ENCODE measurements at places on chromosomes 16 and 17. TPM values are rescaled to one million over a fixed set of nuclear protein-coding genes. Genes with fewer than 3 reads are reported as not detected.
A peak's percentile ranks its signal among the peaks of the same experiment; 100 is the strongest.

Gene TBX4
- not detected for total RNA-seq

GRCh38 chr16:21203155-21203797 lies 8.1 kb downstream of the ZP2 start:
- H3K36me3 ChIP-seq: no peaks in the 10 kb centered on the region
- no peak overlapping the region for H3K27ac ChIP-seq
- H3K4me1 ChIP-seq: no peaks in the 10 kb centered on the region
- no peak for DNase-seq
- H3K27me3 ChIP-seq: peaks cover 28% of the 10 kb centered on the region

Gene MYH8
- total RNA-seq: not detected

- H3K36me3 ChIP-seq: no peaks in the 10 kb centered on the region
- peaks cover 5% of the 10 kb centered on the region for H3K4me1 ChIP-seq
- DNase-seq: no peak
- no peak overlapping the region for H3K27ac ChIP-seq
- no peak overlapping the region for H3K4me3 ChIP-seq
- peaks cover 3% of the 10 kb centered on the region for H3K27me3 ChIP-seq
These were observed 24.8 kb upstream of the SIAH1 start for GRCh38 chr16:48409839-48410632.

DNA sequence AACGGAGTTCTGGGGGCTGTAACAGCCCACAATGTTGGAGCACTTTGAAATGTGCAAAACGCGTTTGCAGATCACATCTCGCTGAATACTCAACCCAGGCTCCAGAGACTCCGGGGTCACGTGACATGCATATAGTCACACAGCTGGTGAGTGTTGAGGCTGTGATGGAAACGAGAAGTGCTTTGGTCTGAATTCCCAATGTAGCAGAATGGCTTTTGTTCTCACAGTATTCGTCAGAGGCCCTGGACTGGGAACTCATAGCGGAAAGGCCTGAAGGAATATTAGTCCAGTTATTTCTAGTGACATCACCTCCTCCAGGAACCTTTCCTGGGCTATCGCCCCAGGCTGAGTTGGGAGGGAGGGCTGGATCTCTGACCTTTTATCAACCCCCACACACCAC lies 95.8 kb upstream of the CRHR1 start:
- H3K27ac ChIP-seq: no peak overlapping the region
- peaks cover 31% of the 10 kb centered on the region for H3K27me3 ChIP-seq
- DNase-seq: no peak

Gene NECAB2
- total RNA-seq: not detected

GRCh38 chr16:80299416-80299815 lies 241.4 kb upstream of the DYNLRB2 start:
- no peak overlapping the region for H3K4me3 ChIP-seq
- no peak for DNase-seq
- no peaks in the 10 kb centered on the region for H3K4me1 ChIP-seq
- H3K36me3 ChIP-seq: no peaks in the 10 kb centered on the region
- H3K27me3 ChIP-seq: peaks cover 15% of the 10 kb centered on the region

- no peak overlapping the region for H3K4me3 ChIP-seq
- H3K4me1 ChIP-seq: peaks cover 22% of the 10 kb centered on the region
- no peak overlapping the region for H3K27ac ChIP-seq
These were observed 4.4 kb upstream of the IRX5 start for GRCh38 chr16:54926166-54926838.

GRCh38 chr17:45873728-45874127 lies 20.6 kb upstream of the MAPT start:
- no peaks in the 10 kb centered on the region for H3K36me3 ChIP-seq
- peaks cover 10% of the 10 kb centered on the region for H3K4me1 ChIP-seq
- no peak overlapping the region for H3K4me3 ChIP-seq
- peaks cover 5% of the 10 kb centered on the region for H3K27me3 ChIP-seq
- DNase-seq: no peak
- no peak overlapping the region for H3K27ac ChIP-seq

GRCh38 chr17:40337351-40337750 lies 27.2 kb downstream of the GJD3 start:
- DNase-seq: no peak
- peaks cover 55% of the 10 kb centered on the region for H3K4me1 ChIP-seq
- peaks cover 33% of the 10 kb centered on the region for H3K36me3 ChIP-seq
- peak overlapping the region; percentile 71 for H3K27ac ChIP-seq

DNA sequence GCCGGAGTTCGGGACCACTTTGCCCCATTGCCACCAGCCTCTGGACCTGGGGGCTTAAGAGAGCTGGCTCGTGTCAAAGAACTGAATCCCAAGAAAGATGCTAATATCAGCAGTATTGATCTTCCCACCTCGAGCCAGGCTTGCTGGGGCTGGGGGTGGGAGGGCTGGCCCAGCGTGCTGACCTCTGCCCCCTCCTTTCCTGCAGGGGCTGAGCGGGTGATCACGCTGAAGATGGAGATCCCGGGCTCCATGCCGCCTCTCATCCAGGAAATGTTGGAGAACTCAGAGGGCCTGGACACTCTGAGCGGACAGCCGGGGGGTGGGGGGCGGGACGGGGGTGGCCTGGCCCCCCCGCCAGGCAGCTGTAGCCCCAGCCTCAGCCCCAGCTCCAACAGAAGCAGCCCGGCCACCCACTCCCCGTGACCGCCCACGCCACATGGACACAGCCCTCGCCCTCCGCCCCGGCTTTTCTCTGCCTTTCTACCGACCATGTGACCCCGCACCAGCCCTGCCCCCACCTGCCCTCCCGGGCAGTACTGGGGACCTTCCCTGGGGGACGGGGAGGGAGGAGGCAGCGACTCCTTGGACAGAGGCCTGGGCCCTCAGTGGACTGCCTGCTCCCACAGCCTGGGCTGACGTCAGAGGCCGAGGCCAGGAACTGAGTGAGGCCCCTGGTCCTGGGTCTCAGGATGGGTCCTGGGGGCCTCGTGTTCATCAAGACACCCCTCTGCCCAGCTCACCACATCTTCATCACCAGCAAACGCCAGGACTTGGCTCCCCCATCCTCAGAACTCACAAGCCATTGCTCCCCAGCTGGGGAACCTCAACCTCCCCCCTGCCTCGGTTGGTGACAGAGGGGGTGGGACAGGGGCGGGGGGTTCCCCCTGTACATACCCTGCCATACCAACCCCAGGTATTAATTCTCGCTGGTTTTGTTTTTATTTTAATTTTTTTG lies 8.5 kb downstream of the GJD3 start:
- H3K36me3 ChIP-seq: peaks cover 8% of the 10 kb centered on the region
- no peak for DNase-seq
- peaks cover 9% of the 10 kb centered on the region for H3K27me3 ChIP-seq

DNA sequence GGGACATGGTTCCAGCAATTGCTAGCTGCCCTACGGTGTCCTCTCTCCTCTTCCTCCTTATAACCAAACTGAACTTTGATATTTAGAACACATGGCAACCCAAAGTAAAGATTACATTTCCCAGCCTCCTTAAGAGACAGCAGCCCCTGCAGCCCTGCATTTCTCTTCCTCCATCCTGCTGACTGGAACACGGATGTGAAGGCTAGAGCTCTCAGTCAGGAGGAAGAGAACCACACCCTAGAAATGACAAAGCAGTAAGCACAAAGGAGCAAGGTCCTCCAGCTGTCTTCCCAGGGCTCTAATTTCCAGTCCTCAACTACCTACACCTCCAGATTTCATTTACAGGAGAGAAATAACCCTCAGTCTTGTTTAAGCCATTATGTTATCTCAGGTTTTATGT lies 10.9 kb downstream of the DYNC1LI2 start:
- no peak overlapping the region for H3K27ac ChIP-seq
- H3K36me3 ChIP-seq: peaks cover 10% of the 10 kb centered on the region
- peaks cover 9% of the 10 kb centered on the region for H3K4me1 ChIP-seq

Gene DPEP3
- 0.29 TPM for total RNA-seq

GRCh38 chr17:37098910-37099664 lies 150.3 kb downstream of the AATF start:
- peaks cover 4% of the 10 kb centered on the region for H3K4me1 ChIP-seq
- H3K27ac ChIP-seq: no peak overlapping the region
- H3K27me3 ChIP-seq: no peaks in the 10 kb centered on the region
- H3K4me3 ChIP-seq: no peak overlapping the region
- H3K36me3 ChIP-seq: peaks cover 22% of the 10 kb centered on the region
- no peak for DNase-seq

DNA sequence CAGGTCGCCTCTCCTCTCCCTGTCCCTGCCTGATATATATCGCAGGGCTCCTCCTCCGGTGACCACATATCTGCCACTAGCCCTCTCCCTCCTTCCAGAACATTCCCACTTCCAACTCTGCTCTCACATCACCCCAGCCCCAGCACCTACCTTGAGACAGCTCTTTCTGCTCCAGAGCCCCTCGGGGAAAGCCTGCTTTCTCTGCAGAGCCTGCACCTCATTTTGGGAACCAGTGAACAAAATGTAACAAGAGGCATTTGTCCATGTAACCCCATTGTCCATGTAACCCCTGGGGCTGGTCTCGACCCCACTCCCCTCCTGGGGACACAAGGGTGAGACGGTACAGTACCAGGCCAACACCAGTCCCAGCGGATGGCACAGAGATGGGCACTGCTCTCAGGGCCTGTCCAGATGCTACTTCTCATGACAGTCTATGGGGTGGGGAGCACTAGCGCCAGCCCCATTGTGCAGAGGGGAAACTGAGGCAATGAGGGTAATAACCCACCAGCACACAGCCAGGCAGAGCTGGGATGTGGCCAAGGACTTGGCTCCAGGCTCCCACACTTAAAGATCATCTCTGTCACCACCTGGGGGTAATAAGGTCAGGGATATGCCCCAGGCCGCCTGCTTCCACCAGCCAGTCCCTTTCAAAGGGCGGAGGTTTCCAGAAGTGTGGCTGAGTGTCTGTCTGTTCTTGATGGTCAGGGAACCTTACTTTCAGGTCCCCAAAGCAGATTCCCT lies 42.9 kb downstream of the TBC1D16 start:
- peak; percentile 14 for DNase-seq
- peak overlapping the region; percentile 81 for H3K4me3 ChIP-seq
- H3K36me3 ChIP-seq: peaks cover 6% of the 10 kb centered on the region
- peak overlapping the region; percentile 91 for H3K27ac ChIP-seq

GRCh38 chr17:31427684-31428083 lies 36.2 kb downstream of the RAB11FIP4 start:
- H3K27me3 ChIP-seq: peaks cover 7% of the 10 kb centered on the region
- no peaks in the 10 kb centered on the region for H3K36me3 ChIP-seq
- H3K27ac ChIP-seq: no peak overlapping the region
- no peak for DNase-seq
- H3K4me3 ChIP-seq: no peak overlapping the region
- H3K4me1 ChIP-seq: no peaks in the 10 kb centered on the region

Gene FSCN2
- total RNA-seq: 0.36 TPM

DNA sequence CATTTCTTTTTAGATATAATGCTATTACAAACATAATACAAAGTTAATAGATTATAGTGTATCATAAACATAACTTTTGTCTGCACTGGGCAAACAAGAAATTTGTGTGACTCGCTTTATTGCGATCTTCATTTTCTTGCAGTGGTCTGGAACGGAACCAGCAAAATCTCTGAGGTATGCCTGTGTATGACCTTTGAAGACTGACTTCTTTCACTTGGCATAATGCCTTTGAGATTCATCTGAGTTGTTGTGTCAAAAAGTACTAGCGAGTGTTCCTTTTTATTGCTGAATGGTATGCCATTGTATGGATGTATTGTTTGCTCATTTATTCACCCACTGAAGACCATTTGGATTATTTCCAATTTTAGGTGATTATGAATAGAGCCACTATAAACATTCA lies 69.2 kb downstream of the TANC2 start:
- H3K27me3 ChIP-seq: no peaks in the 10 kb centered on the region
- no peak for DNase-seq
- H3K27ac ChIP-seq: no peak overlapping the region
- H3K36me3 ChIP-seq: peaks cover 7% of the 10 kb centered on the region

Gene NAE1
- 121 TPM for total RNA-seq

DNA sequence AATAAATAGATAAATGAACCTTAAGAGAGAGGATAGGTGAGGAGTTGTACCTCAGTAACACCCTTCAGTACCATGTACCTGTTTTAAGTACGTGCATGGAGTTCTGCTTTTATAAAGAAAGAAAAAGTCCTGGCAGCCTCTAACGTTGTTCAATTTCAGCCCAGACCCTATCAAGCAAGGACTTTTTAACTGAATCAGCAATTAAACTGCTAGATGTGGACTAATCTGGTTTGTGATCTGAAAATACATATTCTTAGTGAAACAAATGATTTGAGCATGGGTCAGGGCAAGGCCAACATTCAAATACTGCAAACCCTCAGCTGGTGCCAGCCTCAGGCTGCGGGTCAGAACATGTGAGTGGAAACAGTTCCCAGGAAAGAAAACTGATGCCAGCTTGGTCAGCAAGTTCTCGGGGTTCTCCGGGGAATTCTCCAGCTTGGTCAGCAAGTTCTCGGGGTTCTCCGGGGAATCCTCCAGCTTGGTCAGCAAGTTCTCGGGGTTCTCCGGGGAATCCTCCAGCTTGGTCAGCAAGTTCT lies 84.5 kb downstream of the MRM3 start:
- no peak overlapping the region for H3K27ac ChIP-seq
- no peak for DNase-seq
- H3K27me3 ChIP-seq: peaks cover 56% of the 10 kb centered on the region
- no peaks in the 10 kb centered on the region for H3K4me1 ChIP-seq

DNA sequence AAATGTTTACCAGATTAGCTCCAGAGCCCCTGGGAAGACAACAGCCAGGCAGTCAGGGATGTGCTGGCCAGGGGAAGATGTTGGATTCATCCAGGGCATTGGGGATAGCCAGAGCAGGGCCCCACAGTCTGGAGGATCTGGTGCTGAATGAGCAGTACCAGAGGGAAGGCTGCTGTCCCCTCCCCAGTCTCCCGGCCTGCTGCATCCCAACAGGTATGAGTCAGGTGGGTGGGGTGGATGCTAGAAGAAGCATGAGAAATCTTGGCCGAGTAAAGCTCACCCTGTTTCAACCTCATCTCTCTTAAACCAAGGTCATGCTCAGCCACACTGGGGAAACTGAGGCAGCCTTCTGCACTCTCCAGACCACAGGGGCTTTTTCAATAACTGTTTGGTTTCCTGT lies 71.9 kb upstream of the SEC14L1 start:
- no peak overlapping the region for H3K27ac ChIP-seq
- no peak overlapping the region for H3K4me3 ChIP-seq
- peaks cover 41% of the 10 kb centered on the region for H3K27me3 ChIP-seq
- H3K4me1 ChIP-seq: peaks cover 3% of the 10 kb centered on the region

- no peaks in the 10 kb centered on the region for H3K4me1 ChIP-seq
- no peak for DNase-seq
- no peak overlapping the region for H3K4me3 ChIP-seq
- H3K27me3 ChIP-seq: no peaks in the 10 kb centered on the region
- H3K36me3 ChIP-seq: no peaks in the 10 kb centered on the region
These were observed 323.0 kb downstream of the CBLN1 start for GRCh38 chr16:48958681-48959080.

- H3K4me3 ChIP-seq: no peak overlapping the region
- no peak overlapping the region for H3K27ac ChIP-seq
- peak; percentile 83 for DNase-seq
- H3K27me3 ChIP-seq: peaks cover 59% of the 10 kb centered on the region
- H3K4me1 ChIP-seq: no peaks in the 10 kb centered on the region
- H3K36me3 ChIP-seq: no peaks in the 10 kb centered on the region
These were observed 1.4 kb upstream of the SLC22A31 start for GRCh38 chr16:89201439-89202377.

GRCh38 chr17:43641416-43641815 lies 20.3 kb downstream of the MEOX1 start:
- peak overlapping the region; percentile 35 for H3K4me3 ChIP-seq
- H3K36me3 ChIP-seq: no peaks in the 10 kb centered on the region
- DNase-seq: no peak
- peak overlapping the region; percentile 34 for H3K27ac ChIP-seq
- H3K4me1 ChIP-seq: peaks cover 6% of the 10 kb centered on the region
